SJCRH30 (cell line): ENCODE measurements at places on chromosomes 7 and 10.

- no peak for DNase-seq
These were observed 8.4 kb downstream of the BNIP3 start for GRCh38 chr10:131973160-131973951.

DNA sequence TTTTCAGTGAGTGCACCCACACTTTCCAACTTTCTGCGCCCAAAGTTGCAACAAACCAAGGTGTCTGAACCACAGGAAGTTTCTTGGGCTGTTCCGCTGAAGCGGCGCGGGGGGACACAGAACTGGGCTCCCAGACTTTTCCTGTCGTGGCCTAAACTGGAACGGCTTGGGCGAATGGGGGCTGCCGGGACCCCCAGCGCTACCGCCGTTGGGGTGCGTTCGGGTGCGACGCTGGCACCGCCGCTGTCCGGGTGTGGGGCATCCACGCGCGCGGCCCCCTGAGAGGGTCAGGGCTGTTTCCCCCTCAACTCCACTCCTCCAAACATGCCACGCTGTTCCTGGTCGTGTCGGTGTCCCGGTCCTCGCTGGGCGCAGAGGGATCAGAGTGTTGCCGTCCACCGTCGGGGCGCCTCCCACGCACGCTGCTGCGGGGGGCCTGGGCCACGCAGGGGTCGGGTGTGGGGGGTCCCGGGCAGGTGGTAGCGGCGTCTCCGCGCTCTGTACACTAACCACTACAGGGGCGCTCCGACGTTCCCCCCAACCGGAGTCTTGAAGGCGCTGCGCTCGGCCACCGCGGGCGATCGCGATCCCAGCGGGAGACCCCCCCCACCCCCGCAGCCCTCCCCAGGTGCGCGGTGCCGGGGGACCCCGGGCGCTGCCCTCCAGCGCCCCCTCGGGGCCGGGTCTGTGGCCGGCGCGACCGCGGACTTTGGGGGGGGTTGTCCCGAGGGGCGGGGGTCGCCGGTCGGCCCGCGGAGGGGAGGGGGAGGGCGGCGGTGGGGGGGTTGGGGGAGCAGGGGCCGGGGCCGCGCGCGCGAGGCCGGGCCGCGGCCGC is 2.2 kb upstream of the CUX1 start:
- peak; percentile 40 for DNase-seq

DNA sequence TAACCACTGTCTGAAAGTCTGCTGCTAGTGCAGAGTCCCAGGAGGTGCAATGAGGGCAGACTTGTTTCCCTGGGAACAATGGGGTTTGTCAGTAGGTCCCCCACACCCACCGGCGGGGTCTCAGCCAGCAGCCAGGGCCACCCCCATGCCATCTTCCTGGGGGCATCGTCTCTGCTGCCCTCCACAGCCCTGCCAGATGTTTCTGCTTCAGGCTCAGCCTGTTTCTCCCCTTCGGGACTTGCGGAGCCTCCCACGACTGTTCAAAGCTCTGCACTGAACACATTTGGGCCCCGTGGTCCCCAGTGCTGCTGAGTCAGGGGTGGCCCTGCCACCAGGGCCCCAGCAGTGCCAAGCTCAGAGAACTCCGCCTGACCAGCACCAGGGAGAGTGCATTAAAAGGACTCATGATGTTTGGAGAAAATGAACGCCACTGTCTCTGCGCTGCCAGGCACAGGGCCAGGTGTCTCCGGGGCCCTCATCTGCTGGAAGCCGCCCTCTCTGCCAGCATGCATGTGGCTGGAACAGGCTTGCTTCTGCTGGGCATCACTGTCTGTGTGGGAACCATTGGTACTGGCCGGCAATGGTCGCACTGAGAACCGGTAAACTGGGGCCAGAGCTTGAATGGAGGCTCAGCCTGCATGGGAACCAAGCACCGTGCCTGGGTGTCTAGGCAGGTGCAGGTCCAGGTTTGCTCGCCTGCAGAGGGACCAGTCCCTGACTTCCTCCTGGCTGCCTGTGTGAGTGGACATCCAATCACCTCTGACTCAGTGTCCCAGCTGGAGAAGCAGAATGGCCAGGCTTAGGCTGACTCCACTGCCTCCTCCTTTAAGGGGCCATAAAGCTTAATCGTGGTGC is 345.1 kb downstream of the GLRX3 start:
- DNase-seq = no peak

GRCh38 chr7:16268821-16269768 is 152.2 kb downstream of the CRPPA start:
- DNase-seq = peak; percentile 48

GRCh38 chr7:120030876-120031275 is 242.1 kb upstream of the KCND2 start:
- no peak for DNase-seq

GRCh38 chr10:131876508-131876907 is 24.3 kb upstream of the PPP2R2D start:
- no peak for DNase-seq

GRCh38 chr7:134701272-134701671 is 54.6 kb downstream of the BPGM start:
- no peak for DNase-seq

DNA sequence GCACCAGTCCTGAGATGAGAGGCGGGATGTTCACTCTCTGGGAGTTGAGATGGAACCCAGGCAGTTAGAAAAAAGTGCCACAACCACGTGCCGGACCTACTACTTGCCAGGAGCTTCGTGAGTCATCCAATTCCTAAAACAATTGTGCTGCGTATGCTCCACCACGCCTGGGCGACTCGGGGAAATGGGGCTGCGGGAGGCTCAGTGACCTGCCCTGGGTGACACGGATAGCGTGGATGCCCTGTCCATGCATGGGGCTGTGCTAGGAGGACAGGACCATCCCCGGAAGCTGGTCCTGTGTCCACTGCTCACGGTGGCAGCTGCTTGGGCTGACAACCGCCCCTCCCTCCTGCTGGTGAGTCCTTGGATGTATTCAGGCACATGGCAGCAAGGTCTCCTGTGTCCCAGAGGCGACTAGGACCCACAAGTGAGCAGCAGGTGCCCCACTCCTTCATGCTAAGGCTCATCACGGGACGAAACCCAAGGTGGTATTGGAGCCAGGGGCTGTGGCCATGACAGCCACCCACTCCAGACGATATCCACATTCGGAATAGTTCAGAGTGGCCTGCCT is 90.4 kb downstream of the BMS1 start:
- no peak for DNase-seq

- DNase-seq = no peak
These were observed 724.0 kb downstream of the ANKRD7 start for GRCh38 chr7:118948508-118948907.

- DNase-seq = peak; percentile 96
These were observed 724 bp downstream of the BBIP1 start for GRCh38 chr10:110918269-110918642.

DNA sequence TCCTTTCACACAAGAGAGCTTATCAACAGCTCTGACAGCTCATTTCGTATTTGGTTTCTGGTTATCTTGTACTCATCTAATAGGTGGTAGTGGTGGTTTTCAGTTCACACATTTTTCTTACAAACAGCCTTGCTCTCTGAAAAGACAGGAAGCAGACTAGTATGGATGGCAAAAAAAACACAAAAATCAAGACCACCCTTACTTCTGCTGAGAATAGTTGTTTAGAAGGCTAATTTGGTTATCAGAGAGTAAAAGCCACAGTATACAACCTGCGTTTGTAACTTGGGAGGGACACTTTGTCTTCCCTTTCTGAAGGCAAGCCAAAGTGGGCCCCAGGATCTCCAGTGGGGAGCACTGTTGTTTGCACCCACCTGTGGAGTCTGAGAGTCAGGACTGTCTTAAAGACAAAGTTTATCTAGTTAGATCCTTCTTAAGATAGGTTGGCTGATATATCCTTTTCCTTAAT is 68.0 kb downstream of the PIP4K2A start:
- no peak for DNase-seq

- DNase-seq = no peak
These were observed 33.3 kb downstream of the GET4 start for GRCh38 chr7:909358-910329.

DNA sequence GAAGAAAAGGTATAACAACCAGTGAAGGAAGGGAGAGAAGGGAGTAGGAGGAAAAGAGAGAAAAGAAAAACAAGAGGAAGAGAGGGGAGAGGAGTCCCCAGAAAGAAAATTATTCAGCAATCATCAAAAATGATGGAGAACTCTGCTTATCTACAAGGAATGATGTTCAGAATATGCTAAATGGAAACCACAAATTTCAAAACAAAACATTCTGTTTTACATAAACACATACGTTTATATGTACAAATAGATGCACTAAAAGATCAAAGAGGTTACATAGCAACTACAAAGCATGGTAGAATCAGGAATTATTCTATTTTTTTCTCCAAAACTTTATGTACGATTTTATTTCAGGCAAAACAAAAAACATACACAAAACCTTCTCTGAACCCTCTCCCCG is 91.9 kb downstream of the FAM13C start:
- no peak for DNase-seq

DNA sequence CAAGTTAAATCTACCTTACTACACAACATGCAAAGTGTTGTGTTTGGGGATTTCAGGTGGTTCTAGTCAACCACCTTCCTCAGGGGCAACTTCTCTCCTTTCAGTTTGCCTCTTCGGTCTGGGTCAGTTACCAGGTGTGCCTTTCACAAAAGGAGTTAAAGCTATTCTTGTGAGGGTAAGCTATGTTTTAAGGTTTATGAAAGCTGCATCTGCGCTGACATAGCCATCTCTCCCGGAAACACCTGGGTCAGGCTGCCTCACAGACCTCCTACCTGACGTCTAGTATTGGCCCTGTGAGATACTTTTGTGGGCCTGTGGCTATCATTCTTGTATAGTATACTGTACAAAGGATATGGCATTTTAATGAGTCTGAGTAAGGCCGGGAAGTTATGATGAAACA is 67.7 kb upstream of the ITGA8 start:
- DNase-seq = no peak

DNA sequence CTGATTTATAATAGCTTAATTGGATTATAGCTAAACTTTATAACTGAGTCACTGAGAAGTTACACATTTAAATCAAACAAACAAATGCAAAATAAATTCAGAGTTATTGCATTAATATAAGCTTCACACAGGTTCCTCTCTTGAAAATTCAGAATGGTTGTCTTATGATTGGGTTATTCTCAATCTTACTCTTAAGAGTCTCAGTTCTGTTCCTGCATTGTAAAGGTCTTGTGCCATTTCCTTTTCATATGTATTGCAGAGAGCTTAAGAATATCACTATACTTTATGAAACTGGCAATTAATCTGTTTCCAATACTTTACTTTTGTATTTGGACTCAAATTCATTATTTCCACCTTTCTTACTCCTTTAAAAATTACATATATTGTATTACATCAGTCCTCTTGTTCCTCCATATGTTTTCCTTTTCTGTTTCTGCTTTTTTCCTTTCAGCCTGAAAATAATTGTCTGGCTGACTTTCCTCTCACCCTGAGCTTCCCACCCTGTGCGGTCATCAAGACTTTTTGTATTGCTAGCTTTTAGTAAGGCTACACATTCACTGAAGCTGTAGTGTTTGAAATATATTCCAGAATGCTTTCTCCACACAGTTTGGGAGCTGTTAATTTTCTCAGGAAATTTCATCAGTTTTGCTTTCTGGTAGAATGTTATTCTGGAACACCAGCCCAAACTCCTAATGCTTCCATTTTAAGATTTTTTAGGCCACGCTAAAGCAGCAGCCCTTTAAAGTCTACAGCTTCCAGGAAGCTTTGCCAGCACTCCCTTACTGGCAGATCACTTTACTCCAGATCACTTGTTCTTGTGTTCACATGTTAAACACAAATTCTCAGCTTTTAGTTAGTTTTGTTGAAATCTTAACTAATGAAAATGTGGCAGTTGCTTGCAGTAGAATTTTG is 139.4 kb downstream of the KCND2 start:
- no peak for DNase-seq

- no peak for DNase-seq
These were observed 9.7 kb downstream of the MXI1 start for GRCh38 chr10:110216942-110217661.

DNA sequence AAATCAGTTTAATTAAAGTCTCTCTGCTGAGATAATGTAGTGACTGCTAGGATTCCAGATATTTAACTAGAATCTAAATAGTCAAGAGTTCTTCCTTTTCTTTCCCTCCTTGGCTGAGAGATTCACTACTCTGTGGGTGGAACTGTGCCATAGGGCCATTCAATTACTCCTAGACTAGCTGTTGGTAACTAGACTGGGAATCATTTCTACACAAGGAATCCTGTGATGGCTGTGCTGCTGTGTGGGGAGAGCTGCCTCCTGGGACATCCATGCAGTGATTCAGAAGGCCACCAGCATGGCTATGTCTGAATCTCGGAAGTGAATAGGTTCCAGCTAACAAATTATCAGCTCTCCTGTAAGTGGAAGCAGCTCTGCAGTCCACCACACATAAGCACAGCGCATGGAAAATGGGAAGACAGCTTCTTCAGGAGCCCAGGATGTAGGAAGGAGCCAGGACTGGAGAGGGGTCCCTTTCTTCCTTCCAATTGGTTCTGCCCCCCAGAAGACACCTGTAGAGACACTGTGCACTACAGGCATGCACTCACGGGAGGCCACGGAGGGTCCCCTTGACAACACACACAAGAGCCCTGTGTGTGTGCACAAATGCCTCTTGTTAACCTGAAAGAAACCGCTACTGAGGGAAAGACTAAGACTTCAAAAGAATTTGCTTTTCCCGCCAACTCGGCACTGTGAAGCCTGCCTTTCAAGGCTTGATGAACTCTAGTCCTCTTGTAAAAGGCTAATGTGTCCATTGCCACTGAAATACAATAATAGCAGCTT is 66.5 kb downstream of the SCRN1 start:
- DNase-seq = no peak

DNA sequence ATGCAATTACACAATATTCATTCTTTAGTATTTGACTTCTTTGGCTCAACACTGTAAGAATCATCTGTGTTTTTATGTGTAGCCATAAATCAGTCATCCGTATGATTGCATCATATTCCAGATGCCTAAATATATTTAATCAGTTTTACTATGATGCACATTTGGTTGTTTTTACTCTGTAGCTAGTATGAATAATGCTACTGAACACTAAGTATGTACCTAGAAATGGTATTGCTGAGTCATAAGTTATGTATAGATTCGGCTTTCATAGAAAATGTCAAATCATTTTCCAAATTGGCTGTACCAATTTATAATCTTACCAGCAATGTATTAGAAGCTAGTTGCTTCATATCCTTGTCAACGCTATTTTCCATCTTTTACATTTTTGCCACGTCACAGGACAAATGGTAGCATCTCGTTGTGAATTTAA is 197.3 kb upstream of the PLXNA4 start:
- DNase-seq = no peak

DNA sequence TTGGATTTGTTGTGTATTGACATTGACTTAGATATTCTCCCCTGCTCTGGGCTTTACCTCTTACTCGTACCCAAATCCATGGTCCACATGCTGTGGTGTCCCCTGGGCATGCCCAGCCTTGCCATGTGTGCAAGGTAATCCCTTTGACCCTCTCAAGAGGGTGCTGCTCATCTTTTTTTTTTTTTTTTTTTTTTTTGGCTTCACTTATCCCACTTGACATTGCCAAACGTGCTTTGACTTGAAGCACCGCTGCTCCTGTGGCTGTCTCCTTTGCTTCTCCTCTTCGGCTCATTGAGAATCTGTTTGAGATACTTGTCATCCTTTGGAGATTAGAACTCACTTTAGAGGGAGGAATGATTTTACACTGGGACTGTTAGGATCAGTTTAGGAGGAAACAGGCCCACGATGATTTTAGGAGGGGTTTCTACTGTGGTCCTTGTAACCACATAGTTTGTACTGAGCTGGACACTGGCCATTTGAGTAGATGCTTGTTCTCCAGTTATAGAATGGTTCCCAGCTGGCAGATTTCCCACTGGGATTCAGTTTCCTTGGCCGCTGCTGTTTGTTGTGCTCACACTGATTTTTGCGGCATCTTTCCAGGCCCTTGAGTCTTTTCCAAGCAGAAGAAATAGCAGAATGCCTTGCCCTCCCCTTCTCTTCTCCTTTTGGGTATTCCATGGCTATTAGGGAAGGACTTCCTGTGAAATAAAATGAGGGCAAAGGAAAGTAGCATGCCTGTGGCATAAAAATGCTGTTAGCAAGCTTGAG is 184.8 kb downstream of the AUTS2 start:
- peak; percentile 90 for DNase-seq
